CD4-positive, CD25-positive, alpha-beta regulatory T cell (primary cell): ENCODE measurements at places on chromosomes 4 and X.

DNA sequence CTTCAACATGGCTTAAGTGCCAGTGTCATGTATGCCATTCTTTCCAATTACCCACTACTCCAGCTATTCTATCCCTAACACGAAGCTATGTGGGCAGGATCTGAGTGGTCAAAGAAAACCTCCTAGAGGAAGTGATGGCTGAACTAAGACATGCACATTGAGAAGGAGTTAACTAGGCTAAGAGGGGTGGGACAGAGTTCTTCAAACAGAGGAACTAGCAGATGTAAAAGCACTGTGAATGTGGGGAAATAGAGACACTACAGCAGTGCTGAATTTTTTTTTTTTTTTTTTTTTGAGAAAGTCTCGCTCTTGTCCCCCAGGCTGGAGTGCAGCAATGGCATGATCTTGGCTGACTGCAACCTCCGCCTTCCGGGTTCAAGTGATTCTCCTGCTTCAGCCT lies 6.2 kb downstream of the JCHAIN start:
- DNase-seq, result no peak

GRCh38 chr4:135510582-135510981 lies 1309.0 kb upstream of the PABPC4L start:
- DNase-seq, result no peak

DNA sequence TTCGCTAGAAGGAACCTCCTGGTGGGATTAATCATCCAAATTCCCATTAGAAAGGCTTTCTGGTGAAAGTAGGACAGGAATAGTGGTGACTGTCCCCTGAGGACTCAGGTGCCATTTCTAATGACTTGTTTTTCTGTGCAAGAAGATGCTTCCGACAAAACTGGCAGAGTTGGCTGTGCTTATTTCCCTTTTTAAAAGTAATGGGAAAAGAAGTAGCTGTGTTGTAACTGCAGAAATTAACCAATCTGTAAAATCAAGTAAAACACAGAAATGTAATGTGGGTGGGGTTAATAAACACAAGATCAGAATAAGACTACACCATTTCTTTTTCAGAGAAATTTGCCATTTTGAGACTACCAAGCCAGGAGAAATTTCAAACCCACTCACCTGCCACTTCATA lies 55.0 kb upstream of the FAM9B start:
- DNase-seq, result no peak

DNA sequence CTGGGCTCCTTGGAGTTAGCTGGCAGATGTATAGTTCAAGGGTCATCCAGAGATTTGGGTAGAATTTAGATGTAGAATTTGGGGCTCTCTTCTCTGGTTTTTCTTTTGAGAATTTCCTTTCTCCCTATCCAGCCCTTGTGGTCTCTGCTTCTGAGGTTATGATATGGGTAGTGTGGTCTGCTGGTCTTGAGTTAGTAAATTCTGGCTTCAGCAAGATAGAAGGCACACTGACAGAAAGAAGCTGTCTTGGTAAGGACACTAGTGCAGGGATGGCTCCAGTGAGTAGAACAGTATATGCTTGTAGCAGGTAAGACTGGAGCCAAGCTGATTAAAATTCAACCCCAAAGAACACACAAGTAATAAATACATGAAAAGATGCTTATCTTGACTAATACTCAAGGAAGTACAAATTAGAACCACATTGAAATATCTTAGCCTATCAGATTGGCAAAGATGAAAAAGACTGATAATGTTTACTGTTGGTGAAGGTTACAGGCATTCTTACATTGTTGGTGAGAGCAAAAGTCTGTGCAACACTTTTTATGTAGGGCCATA lies 2.1 kb upstream of the IL9R start:
- no peak for DNase-seq

DNA sequence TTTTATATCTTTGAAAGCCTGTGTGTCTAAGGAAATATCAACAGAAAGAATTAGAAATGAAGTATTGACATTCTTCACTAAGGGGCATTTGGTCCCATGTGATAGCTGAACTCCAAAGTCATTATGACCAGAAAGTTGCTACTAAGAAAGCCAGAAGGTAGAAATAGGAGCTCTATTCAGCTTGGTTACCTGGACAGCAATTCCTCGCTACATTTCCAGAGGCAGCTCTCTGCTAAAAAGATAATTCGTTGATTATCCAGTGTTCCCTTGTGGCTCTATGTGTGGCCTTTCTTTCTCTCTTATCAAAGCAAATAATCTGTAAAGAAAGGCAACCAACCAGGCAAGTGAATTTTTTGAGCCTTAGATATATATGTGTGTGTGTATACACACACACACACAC lies 341.3 kb downstream of the ADGRL3 start:
- no peak for DNase-seq

GRCh38 chr4:182589100-182589499 lies 328.1 kb downstream of the DCTD start:
- DNase-seq, result no peak

- DNase-seq, result no peak
Measured at GRCh38 chrX:16930392-16930791, 16.1 kb upstream of the REPS2 start.

DNA sequence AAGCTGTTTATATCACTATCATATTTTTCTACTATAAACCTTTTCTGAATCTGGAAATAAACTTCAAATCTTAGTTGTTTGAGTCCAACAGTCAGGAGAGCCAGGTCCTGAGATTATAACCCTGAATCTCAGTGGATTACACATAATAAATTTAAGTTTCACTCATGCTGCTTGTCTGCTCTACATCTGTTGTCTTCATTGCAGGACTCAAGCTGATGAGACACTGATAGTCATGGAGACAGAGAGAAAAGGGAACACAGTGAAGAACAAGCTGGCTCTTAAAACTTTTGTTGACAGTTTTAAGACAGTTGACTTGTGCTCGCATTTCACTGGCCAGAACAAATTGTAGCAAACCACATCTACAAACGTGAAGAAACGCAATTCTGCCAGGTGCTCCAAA lies 327.0 kb upstream of the CTSO start:
- DNase-seq, result no peak

GRCh38 chr4:29711226-29711625 lies 1008.9 kb upstream of the PCDH7 start:
- DNase-seq, result no peak

GRCh38 chrX:70052895-70053615 lies 3.3 kb upstream of the AWAT2 start:
- DNase-seq, result no peak

- no peak for DNase-seq
Measured at GRCh38 chr4:10590896-10591295, 93.7 kb downstream of the CLNK start.

DNA sequence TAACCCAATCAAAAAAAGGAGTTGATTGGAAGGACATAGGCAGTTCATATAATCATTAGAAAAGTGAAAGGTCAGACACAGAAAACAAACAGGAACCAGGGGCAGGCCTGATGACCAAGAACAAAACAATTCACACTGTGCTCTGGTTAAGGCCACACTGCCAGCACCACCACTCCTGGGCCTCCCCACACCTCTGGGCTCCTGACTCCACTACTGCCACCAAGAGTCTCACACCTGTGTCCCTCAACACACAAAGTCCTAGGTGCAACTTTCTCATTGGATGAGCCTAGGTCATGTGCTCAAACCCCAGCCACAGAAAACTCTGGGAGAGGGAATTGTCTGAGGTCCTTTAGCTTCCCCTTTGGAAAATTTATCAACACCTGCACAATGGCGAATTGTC lies 11.1 kb upstream of the FAM9C start:
- DNase-seq, result no peak

DNA sequence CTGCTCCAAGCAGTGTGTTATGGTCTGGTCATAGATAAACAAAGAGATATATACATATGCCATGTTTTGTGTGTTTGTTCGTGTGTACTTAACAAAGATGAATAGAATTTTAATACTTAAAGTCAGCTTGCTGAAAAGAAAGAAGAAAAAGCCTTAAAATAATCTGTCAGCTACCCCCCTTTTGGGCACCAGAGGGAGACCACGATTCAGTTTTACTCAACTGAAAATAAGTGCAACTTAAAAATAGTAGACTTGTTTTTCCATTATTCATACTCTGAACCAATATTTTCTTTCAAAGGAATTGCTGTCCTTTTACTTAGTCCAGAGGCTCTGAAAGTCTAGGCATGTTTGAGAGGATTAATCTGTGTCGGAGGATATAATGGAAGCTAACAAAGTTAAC lies 181.7 kb upstream of the AGTR2 start:
- no peak for DNase-seq

- DNase-seq, result no peak
Measured at GRCh38 chr4:10438924-10439323, 18.3 kb downstream of the ZNF518B start.

GRCh38 chr4:67397031-67397430 lies 148.3 kb downstream of the CENPC start:
- DNase-seq, result no peak

GRCh38 chr4:105002278-105002677 lies 144.4 kb upstream of the TET2 start:
- DNase-seq, result no peak

DNA sequence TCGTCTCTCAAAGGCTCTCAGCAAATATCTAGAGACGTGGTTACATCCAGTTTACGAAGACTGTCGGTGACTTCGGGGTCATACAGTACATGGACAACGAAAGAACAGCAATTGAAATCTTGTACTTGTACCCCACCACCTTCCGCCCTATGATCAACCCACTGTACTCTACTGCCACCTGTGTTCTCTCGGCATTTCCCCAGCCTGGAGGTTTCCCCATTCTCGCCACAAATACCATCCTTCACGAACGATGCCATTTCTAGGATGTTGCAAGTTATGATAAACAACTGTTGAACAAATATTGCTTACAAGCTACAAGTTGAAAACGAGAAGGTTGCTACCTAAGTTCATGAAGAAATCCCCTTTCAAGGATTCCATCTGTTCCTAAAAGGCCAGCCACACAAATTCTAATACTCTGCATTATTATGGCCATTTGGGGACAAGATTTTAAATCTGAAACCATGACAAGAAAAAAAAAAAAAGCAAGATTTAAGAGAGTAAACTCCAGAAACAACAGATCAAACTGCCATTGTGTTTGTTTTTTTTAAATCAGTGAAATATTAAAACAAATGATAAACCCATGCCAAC lies 1.6 kb downstream of the APBB2 start:
- DNase-seq, result no peak

GRCh38 chr4:76991161-76991660 lies 41.7 kb downstream of the SEPTIN11 start:
- DNase-seq, result no peak
